ENCODE measurements at places on chromosomes 7 and 10. TPM values are rescaled to one million over a fixed set of nuclear protein-coding genes. Genes with fewer than 3 reads are reported as not detected.

Gene HMX3
- total RNA-seq: not detected

Gene MRLN
- not detected for total RNA-seq

Gene HPS6
- 22.7 TPM for total RNA-seq

Gene PAPOLB
- total RNA-seq: under 0.01 TPM

Gene CREB3L2
- total RNA-seq: 14.4 TPM

Gene GPRIN2
- total RNA-seq: not detected

Gene SFMBT2
- total RNA-seq: 0.65 TPM

Gene AGR3
- not detected for total RNA-seq

Gene ITPRID1
- total RNA-seq: not detected

Gene NRAP
- total RNA-seq: not detected

Gene SLC13A1
- total RNA-seq: not detected

Gene ASB10
- total RNA-seq: not detected

Gene AKR1C8
- total RNA-seq: not detected

Gene PKD2L1
- total RNA-seq: not detected

Gene MKI67
- total RNA-seq: 8.5 TPM

Gene ARHGAP22
- total RNA-seq: 1.4 TPM

Gene USP54
- total RNA-seq: 3.4 TPM

Gene BAIAP2L1
- total RNA-seq: 0.22 TPM

Gene RGR
- not detected for total RNA-seq

Gene DENND2A
- total RNA-seq: 0.22 TPM

Gene CALHM1
- not detected for total RNA-seq

Gene ESYT2
- total RNA-seq: 32.9 TPM

Gene MMRN2
- 96.3 TPM for total RNA-seq

Gene LIPK
- total RNA-seq: not detected

Gene HOXA13
- not detected for total RNA-seq

Gene ADARB2
- total RNA-seq: 2.0 TPM

Gene OPN4
- total RNA-seq: not detected
